NCI-H146 (cell line): ENCODE measurements at places on chromosomes 2 and 18.

GRCh38 chr2:55518841-55519165 lies 715 bp upstream of the CFAP36 start:
- DNase-seq: peak; percentile 33

DNA sequence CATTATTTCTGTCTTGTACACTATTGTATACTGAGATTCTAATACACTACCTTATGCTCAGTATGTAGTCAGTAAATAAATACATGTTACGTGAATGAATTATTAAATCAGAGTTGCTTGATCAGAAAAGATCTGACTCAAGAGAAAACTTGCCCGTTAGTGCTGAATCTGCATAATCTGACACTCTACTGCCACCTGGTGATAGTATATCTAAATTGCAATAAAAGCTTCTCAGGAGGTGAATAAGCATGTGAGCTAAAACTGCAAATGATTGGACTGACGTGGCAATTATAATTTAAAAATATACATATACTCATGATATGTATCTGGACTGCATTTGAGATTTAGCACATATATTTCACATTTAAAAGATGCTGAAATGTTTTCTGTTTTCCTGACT lies 70.4 kb downstream of the KIAA1328 start:
- peak; percentile 14 for DNase-seq

DNA sequence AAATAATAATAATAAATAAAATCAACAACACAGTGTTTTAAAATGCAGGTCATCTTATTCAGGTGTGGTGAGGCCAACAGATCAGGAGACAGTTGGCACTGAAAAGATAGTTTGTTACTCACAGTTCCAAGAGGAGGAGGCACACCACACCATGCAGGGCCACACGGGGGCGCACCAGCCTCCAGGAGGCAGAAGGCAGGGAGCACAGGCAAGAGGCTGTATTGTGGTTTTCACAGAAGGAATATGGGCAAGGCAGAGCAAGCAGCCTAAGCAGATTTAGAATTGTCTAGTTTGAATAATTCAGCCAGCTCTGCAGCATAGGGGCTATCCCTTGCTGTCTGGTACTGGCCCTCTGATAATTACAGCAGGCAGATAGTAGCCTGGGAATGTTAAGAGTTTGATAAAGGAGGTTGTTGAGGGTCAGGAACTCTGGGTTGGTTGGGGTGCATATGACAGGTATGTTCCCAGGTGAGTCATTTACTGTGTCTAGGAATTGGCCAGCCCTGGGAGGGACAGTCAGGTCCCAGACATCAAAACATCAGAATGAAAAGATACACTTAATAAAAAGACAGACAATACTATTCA lies 31.3 kb downstream of the KIAA2012 start:
- DNase-seq: peak; percentile 10

- DNase-seq: no peak
These were observed 12.7 kb upstream of the DES start for GRCh38 chr2:219405451-219405850.

- no peak for DNase-seq
These were observed 19.1 kb downstream of the LDLRAD4 start for GRCh38 chr18:13237641-13238040.

GRCh38 chr2:152630466-152630865 lies 86.8 kb downstream of the PRPF40A start:
- peak; percentile 56 for DNase-seq

GRCh38 chr2:96923810-96924774 lies 54.2 kb upstream of the SEMA4C start:
- DNase-seq: no peak

DNA sequence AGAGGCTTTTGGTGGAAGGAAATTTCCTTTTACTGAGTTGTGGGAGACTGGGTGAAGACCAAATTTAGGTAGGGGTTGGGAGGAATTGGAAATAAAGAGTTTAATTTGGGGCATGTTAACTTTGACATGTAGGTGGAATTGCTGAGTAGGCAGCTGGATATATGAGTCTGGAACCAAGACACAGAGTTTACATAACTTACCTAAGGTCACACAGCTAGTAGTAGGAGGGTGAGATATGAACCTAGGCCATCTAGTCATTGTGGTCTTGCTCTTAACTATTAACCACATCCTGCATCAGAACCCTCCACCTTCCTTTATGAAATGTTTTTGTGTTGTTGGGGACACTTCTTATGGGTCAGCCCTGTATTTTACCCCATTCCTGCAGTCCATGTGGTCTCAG lies 113.1 kb downstream of the ICOS start:
- DNase-seq: no peak

DNA sequence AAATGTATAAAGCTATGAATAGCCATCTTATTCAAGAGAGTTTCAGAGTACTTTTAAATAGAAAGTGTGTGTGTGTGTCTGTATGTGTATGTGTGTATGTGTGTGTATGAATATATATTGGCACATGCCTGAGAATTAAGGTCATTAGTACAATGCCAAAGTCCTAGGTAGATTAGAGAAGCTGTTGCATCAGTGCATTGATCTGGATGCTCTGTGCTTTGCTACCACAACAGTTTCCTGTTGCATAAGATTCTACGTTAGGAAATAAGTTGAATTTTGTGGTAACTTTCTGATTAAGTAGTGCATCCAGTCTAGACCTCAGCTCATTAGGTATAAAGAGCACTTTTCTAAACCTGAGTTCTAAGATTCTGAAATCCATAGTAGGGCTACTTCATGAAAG lies 1102.8 kb upstream of the KLHL29 start:
- no peak for DNase-seq

GRCh38 chr2:28751956-28752630 lies 463 bp downstream of the PPP1CB start:
- peak; percentile 39 for DNase-seq

GRCh38 chr2:105540642-105541041 lies 141.8 kb upstream of the FHL2 start:
- DNase-seq: no peak

- peak; percentile 46 for DNase-seq
These were observed 109.3 kb downstream of the ADCYAP1 start for GRCh38 chr18:1013951-1014350.

DNA sequence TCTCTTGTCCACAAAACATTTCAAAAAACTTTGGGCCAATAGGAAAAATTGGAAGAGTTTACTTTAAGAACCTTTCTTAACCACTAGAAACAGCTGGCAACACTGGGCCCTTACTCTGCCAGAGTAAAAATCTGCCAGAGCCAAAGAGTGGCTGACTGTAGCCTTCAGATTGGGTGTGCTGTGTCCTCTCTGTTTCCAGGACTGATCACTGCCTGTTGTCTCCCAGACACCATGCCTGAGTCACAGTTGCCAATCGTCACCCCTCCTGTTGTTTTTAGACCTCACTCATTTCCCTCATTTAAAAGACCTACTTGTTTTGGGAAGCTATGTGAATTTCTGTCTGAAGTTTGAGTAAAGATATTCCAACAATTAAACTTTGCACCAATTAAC lies 159.1 kb downstream of the PPP1R1C start:
- peak; percentile 32 for DNase-seq

DNA sequence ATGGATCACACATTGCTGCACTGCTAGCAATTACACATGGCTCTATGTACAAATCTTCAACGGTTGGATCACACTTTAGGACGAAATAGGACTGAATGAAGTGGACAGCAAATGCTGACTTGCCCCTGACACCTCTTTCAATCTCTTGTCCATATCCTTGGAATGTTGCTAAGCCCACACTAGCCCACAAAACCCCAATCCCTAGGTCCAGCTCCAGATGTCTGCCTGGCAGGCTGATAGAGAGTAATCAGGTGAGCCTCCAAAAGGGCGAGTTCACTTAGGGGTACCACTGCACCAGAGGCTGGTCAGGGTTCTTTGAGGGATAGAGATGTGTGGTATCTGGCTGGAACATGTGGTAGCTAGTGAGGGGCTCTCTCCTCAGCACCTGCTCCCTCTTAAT lies 18.5 kb upstream of the FHOD3 start:
- DNase-seq: no peak

- DNase-seq: no peak
These were observed 185.8 kb downstream of the GLI2 start for GRCh38 chr2:120921457-120921856.

DNA sequence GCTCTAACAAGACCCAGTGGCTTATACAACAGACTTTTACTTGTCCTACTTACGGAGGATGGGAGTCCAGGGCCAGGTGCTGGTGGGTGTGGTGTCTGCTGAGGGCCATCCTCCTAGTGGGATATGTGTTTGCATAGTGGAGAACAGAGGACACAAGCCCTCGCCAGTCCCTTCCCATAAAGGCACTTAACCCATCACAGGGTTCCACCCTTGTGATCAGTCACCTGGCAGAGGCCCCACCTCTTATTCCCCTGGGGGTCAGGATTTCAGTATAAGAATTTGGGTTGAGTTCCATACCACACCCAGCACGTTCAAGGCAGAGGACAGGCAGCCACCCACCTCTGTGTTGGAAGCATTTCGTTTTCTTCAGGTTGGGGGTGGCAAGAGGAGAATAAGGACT lies 259.0 kb downstream of the AGAP1 start:
- no peak for DNase-seq

DNA sequence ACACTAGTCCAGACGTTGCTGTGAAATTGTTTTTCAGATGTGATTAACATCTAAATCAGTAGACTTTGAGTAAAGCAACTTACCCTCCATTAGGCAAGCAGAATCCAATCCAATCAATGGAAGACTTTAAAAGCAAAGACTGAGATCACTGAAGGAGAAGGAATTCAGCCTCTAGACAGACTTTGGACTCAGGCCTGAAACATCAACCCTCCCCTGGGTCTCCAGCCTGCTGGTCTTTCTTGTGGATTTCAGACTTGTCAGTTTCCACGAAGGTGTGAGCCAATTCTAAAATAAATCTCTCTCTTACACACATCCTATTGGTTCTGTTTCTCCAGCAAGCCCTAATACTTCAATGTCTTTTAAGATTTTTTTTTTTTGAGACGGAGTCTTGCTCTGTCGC lies 50.0 kb upstream of the EDAR start:
- no peak for DNase-seq

GRCh38 chr2:2843969-2844548 lies 513.0 kb upstream of the MYT1L start:
- DNase-seq: peak; percentile 44

DNA sequence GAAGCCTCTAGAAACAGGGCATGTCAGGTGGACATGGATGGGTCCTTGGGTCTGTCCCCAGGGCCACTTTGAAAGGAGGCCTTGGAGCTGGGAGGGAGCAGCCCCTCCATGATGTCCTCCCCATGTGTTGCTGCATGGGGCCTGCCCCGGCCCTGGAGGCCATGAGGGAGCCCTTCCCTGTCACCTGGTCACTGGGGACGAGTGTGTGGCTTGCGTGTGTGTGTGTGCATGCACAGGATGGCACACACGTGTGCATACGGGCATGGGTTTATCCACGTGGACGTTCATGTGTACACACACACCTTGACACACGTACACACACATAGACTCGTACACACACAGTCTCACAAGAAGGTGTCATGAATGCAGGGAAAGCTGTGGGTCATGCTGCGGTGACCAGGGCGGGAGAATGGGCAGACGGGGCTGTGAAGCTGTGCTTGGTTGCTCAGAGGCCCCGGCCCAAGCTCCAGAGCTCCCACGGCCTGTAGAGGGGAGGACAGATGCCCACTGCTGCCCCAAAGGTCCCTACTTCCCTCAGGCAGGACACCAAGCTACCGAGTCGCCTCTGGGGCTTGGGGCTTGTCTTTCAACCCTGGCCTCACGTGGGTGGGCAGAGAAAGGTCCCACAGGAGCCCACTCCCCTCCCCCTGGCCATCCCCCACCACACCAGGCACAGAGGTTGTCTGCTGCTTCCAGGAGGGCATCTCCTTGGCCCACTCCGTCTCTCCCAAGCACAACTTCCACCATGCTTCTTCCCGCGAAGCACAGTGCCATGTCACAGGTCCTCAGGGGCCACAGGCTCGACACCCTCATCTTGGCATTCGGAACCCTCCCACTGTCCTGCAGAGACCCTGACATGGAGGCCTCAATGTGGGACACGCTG lies 42.3 kb upstream of the GPC1 start:
- no peak for DNase-seq

GRCh38 chr18:12742453-12742852 lies 39.6 kb downstream of the PSMG2 start:
- no peak for DNase-seq

GRCh38 chr2:226159875-226160479 lies 639.6 kb downstream of the IRS1 start:
- DNase-seq: no peak

GRCh38 chr2:54516842-54517241 lies 60.7 kb downstream of the SPTBN1 start:
- DNase-seq: no peak

GRCh38 chr2:40543381-40543780 lies 91.5 kb upstream of the SLC8A1 start:
- DNase-seq: no peak

- no peak for DNase-seq
These were observed 194.3 kb upstream of the TWIST2 start for GRCh38 chr2:238653431-238654109.

DNA sequence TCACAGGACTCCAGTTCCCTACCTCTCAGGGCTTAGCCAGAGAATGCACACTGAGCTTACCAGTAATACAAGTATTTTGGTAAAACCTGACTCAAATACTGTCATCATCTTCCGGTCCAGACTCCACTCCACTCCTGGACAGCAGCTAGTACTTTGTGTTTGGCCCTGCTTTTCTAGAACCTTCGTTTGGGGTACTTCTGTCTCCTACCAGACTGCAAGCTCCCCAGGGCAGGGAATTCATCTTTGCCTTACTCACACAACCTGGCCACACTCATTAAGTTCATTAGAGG lies 108.9 kb upstream of the CDC42EP3 start:
- DNase-seq: no peak

- no peak for DNase-seq
These were observed 209.1 kb downstream of the SEPTIN10 start for GRCh38 chr2:109404681-109405080.

GRCh38 chr2:60822987-60823386 lies 58.4 kb upstream of the REL start:
- DNase-seq: no peak

- DNase-seq: no peak
These were observed 94.2 kb upstream of the DLX2 start for GRCh38 chr2:172196768-172197431.

DNA sequence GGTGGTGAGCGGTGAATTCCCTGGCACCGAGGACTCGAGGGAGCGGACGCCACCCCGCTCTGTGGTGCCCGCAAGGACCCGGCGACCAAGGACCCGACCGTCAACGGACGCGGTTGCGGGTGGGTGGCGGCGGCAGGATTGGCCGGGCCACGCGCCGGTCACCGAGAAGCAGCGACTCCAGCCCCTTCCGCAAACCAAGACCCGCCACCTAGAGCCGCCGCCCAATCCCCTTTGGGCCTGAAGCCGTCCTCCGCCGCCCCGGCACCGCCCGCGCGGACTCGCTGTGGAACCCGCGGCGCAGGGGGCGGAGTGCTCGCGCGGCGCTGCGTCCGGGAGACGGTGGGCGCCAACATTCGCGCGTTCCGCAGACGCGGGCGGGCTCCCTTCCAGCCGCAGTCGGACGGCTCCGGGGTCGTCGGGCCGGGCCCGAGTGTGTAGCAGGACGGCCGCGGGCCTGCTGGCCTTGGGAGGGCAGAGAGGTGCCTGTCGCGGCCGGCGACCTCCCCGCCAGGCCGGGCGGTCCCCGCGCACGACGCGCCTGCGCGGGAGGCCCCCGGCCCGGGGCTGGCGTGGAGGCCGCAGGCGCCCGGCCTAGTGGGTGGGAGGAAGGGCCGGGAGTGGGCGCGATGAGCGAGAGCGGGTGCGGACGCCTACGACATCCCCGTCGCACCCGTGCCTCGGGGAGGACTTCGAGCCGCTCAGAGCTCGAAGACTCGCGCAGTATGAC lies at the start of the genes FAM228B and PFN4:
FAM228B (plus strand) TSS at position 275 of the 727 bp plus-strand sequence. CDS start 893 bp downstream, outside the sequence.
PFN4 (minus strand) TSS at position 140 of the 727 bp plus-strand sequence. CDS start 799 bp downstream, outside the sequence.
- DNase-seq: peak; percentile 92

GRCh38 chr18:37499044-37499443 lies 66.6 kb downstream of the CELF4 start:
- DNase-seq: peak; percentile 96

- no peak for DNase-seq
These were observed 44.9 kb downstream of the CPO start for GRCh38 chr2:206984206-206984605.
